Hematopoietic multipotent progenitor cell treated with erythropoietin and hydrocortisone succinate and interleukin-3 and kit ligand, for 6 days (in vitro differentiated cells): ENCODE measurements at places on chromosomes 1 and 21.
A peak's percentile ranks its signal among the peaks of the same experiment; 100 is the strongest.

GRCh38 chr1:228697207-228698016, 37.9 kb upstream of the RHOU start:
- DNase-seq, result peak; percentile 73

GRCh38 chr1:173421286-173421685, 55.8 kb upstream of the PRDX6 start:
- DNase-seq, result no peak

DNA sequence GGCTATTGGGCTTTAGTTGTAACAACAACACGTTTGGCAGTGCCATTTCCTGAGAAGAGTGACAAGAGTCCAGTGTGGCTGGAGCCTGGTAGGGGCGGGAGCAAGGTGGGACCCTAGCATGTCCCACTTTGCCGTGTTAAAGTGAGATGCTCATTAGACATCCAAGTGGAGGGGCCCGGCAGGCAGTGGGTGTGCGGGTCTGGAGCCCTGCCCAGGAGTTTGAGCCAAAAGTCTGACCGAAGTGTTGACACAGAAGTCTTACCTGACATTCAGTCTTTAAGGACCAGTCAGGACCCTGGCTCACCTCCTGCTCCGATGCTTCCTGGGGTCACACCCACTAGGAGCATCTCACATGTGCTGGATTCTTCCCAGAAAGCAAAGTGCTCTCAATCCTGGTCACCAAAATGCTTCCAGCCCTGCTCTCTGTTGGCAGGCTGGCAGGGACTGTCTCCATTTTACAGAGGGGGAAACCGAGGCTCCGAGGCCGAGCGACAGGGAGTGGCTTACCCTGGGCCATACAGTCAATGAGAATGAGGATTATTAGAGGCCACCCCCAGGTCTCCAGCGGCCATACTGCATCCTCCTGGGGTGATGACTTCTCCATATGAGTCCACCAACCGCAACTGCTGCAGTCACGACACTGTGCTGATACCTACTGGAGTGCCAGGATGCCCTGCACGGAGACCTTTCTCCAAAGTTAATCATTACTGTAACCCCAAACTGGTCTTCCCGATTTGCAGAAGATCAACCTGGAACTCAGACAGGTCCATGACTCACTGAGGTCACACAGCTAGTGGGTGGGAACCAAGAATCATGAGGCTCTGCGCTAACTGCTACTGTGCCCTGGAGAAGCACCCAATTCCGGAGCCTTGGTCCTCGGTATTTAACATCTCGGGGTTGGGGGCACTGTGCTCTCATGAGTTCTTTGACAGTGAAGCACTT, 112.7 kb downstream of the PRDM2 start:
- no peak for DNase-seq

DNA sequence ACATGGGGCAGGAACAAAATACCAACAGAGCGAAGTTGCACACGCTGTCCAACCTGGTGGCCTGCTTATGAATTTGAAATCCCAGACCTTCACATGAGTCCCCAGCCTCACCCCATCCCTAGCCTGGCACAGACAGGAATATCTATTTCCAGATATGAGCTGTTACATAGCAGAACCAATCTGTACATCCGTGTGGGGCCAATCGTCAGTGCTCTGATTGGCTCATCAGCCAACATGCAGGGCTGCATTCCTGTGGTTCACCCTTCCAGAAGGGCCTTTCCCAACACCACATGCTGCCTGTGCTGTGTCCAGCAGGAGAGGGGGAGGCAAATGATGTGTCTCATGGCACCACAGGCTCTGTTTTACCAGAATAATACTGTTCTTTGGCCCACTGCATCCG, 31.3 kb downstream of the CCN1 start:
- DNase-seq, result no peak

GRCh38 chr1:71179997-71180396, 99.2 kb upstream of the ZRANB2 start:
- DNase-seq, result no peak

GRCh38 chr21:24995216-24995615, 612.1 kb downstream of the MRPL39 start:
- no peak for DNase-seq

DNA sequence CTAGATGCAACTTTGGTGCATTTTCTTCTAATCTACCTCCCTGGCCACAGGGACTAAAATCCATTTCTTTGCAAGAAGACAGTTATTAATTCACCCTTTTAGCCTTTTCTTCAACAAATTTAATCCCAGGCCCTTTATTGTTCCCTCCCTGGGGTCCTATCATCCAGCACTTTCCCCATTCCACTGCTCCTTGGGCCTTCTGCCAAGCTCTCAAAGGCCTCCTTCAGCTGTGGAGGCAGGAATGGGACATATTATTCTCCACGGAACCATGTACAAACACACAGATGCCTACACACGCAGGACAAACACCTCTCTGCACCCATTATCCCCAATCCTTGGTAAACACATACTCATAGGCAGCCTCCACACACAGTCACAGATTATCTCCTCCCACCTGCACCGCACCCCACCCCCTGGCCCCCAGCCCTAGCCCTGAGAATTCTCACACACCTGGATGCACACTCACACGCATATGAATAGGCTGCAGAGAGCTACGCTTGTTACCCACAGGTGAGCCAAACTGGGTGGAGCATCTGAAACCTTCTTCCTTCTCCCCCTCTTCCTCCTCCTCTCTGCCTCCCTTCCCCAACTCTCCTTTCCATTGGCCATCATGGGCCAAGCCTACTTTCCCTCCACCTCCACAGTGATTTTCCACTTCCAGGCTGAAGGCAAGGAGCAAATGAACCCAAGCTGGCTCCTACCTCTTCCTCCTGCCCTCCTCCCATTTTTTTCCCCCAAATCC, 11.7 kb downstream of the TAGLN2 start:
- DNase-seq, result no peak

DNA sequence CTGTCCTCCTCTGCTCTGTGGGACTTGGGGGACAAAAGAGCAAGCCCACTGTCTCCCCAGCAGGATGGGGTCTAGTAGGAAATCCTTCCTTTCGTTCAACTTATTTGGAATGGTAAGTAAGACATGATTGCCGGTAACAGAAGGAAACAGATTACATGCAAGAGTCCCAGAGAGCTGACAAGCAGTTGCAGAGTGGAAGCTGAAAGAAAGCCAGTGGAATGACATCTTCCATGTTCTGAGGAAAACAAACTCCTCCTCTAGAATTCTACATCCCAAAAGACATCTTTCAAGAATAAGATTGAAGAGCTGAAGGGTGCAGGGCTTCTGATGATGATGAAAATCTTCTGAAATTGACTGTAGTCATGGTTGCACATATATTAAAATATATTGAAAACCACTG, 619.4 kb downstream of the KIF26B start:
- DNase-seq, result no peak

DNA sequence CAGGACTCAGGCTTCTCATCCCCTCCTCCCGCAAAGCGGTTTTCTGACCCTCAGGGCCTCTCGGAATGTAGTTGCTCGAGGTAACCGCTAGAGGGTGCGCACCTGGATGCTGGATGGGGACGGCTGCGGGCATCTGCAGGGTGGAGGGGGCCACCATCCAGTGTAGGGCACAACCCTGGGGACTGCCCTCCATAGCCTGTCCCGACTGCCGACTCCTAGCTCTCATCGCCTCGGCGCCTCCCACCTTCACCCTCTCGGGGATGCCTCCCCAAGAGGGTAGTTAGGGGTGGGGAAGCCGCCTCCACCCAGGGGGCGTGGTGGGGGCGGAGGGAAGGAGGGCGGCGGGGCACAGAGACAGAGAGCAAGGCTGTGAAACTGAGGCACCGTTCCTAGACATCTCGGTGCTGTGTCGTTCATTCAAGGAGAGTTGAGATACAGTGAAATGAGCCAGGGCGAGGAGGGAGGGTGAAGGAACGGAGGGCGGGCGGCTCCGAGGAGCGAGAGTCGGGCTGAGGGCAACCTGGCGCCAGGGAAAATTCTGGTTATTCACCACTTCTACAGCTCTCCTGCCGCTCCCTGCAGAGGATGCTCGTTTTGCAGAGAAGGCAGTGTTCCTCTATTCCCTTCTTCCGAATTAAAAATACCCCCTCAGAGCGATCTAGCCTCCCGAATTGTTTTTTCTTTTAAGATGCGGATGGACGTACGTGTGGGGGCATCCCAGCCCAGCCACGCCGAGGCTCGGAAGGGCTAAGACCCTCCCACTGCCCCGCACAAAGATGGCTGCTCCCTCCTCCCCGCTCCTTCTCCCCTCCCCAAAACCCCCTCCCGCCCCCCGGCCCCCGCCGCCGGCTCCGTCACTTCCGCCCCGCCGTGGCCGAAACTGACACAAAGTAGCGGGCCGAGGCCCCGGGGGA, at the start of gene ATP8B2:
Gene ATP8B2, plus strand, starts transcription at position 857 of the 914 bp plus-strand sequence. CDS start 2,617 bp downstream, outside the sequence.
- DNase-seq, result peak; percentile 89

GRCh38 chr1:167387251-167387910, 130.9 kb downstream of the CD247 start:
- no peak for DNase-seq

GRCh38 chr1:153799016-153799415, 23.8 kb downstream of the SLC27A3 start:
- DNase-seq, result no peak

DNA sequence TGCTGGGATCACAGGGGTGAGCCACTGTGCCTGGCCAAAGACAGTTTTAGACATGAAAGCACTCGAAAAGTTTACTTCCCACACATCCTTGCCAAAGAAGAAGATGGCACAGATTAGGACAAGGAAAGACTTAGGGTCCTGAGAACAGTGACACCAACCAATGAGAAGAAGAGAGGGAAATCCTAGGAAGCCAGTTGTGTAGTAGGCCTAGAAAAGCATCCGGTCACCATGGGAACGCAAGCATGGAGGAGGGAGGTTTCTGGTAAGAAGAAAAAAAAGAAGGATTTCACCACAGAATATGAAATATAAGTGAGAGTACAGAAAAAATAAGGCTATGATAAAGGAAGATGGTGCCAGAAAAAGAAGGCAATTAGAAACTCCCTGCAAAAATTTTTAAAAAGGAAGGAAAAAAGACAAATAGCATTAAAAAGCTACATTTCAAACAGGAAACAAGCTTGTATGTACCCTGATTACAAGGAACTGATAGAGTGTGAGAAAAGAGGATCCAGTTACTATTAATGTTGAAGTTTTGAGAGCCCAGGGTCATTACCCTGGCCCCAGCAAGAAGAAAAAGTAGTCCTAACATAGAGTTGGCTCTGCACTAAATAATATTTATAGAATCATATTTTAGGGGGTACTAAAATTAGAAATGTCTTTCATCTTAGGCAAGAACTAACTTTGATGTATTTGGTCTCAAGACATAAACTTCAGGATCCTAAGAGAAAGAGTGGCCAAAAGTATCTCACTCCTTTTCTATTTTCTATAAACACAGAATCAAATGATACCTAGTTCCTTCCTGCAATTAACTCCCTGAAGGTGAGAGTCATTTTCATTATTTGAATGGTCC, 16.1 kb downstream of the DIPK1A start:
- no peak for DNase-seq

DNA sequence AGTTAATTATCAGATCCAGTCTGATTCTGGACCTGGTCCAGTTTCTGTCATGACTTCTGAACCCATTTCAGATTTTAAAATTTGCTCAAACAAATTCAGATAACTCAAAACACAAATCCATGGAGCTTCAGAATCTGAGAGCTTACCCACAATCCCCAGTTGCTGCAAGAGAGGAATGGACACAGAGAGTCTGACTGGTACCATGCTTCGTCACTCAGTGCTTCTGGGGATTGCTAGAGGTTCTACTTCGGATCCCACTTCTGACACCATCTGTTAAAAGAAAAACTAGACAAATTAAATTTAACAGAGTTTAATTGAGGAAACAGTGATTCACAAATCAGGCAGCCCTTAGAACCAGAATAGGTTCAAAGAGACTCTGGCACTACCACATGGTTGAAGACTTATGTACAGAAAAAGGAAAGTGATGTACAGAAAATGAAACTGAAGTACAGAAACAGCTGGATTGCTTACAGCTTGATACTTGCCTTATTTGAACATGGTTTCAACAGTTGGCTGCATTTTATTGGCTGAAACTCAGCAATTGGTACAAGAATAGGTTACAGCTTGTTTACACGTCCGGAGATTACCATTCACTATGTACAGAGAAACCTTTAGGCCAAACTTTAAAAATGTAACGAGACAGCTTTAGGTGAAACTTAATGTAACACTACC, 60.7 kb upstream of the TEKT2 start:
- no peak for DNase-seq

DNA sequence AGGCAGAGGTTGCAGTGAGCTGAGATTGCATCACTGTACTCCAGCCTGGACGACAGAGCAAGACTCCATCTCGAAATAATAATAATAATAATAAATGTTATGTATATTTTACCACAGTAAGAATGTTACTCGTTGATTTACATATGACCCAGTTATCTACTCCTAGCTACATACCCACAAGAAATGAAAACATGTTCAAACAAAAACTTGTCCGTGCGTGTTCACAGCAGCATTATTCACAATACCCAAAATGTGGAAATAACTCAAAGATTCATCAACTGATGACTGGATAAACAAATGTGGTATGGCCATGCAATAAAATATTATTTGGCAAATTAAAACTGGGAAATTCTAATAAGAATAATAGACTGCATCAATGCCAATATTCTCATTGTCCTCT, 31.7 kb upstream of the ENSA start:
- DNase-seq, result no peak

- DNase-seq, result no peak
Measured at GRCh38 chr21:46597031-46597430, 7.9 kb downstream of the S100B start.

DNA sequence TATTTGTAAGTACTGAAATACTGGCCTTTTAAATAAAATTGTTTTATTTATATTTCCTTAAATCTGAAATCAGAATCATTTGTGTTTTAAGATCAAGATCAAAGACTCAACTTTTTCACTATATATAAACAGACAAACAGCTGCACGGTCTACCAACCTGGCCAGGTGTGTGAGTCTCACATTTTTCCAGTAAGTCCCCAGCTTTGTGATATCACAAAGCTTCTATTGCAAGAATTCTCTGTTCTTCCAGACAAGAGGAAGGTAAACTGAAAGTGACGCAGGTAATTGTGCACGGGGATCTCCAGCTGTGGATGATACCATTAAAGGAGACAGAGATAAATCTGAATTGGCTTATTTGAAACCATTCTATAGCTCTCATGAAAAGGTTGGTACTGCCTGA, 41.2 kb upstream of the CYP2J2 start:
- DNase-seq, result no peak

DNA sequence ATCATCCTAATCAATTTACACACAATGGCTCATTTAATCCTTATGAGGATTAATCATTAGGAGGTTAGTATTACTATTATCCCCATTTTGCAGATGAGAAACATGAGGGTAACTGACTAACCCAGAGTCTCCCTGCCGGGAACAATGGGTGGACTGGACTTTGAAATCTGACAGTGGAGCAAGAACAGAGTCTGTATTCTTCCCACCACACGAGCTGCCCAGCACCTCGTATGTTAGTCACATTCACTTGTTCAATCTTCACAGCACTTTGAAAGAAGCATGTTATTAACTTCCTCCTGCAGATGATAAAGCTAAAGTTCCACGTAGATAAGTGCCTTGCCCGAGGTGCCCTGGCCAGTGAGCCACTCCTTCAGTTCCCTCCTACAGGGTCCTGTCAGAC, 12.4 kb downstream of the C8B start:
- DNase-seq, result no peak

GRCh38 chr1:111599781-111600693, 19.6 kb upstream of the RAP1A start:
- peak; percentile 88 for DNase-seq

- DNase-seq, result no peak
Measured at GRCh38 chr1:246099570-246099969, 407.5 kb downstream of the SMYD3 start.
